ENCODE measurements at places on chromosomes 6 and 20.

DNA sequence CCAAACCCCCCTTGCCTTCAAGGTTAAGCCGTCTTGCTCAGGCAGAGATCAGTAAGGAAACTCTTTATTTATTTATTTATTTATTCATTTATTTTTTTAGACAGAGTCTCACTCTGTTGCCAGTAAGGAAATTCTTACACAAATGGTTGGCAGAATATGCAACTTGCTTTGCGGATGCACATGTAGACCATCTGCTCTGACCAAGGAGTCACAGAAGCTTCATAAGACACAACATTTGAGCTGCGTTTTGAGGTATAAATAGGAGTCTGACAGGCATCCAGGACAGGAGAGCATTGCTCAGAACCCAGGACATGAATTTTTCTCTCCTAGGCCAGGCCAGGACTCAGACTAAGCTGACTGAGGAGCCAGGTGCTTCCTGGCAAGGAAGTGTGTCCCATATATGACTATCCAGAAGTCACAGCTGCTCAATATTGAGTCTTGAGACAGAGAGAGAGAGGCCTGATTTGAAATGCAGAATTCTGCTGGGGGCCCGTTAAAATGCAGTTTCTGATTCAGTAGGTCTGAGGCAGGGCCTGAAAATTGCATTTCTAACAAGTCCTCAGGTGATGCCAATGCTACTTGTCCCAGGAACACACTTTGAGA lies 43.9 kb downstream of the HLA-A start:
- no peak for DNase-seq

DNA sequence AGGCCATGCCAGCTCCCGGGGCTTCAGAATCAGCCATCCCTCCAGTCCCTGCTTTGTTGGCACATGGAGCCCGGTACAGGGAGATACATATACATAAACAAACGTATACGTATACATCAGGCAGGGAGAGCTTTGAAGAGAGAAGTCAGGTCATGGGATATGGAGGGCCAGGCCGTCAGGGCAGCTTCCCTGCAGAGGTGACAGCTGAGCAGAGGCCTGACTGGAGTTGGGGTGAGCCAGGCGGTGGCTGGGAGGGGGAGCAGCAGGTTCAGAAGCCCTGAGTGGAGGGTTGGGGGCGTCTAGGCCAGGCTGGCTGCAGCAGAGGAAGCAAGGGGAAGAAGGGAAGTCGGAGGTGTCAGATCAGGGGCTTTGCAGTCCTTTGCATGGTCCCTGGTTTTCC lies 61.7 kb downstream of the STK35 start:
- DNase-seq, result no peak

DNA sequence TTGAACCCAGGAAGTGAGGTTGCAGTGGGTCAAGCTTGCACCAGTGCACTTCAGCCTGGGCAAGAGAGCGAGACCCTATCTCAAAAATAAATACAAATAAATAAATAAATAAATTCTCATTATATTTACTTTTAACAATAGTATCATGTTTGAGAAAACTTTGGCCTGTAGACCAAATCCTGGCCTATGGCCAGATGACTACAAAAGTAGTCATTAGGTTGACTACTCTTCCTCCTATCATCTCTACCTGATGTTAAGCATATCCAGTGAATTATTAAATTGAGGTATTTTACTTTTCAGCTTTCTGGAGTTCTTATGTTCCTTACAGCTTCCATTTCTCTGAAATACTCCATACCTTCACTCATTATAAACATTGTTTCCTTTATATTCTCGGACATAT lies 280.6 kb downstream of the LAMA2 start:
- DNase-seq, result no peak

GRCh38 chr6:2986722-2987221 lies 12.9 kb upstream of the NQO2 start:
- no peak for DNase-seq

GRCh38 chr6:169689287-169689686 lies 12.5 kb downstream of the WDR27 start:
- DNase-seq, result no peak

- DNase-seq, result no peak
These were observed 12.3 kb upstream of the HDDC2 start for GRCh38 chr6:125314009-125314581.

All from stimulated activated CD4-positive, alpha-beta T cell treated with anti-CD3 and anti-CD28 coated beads, Interleukin-1b, Interleukin-23, amount 100 ng/mL, for 1 hour (primary cell).